NCI-H1417 treated with DMSO at 0.1 percent for 48 hours (cell line): ENCODE measurements at places on chromosomes 3 and 15.

- DNase-seq = no peak
Observed at GRCh38 chr3:50536471-50537180, 30.9 kb downstream of the C3orf18 start.

- no peak for DNase-seq
Observed at GRCh38 chr3:189490337-189490736, 140.9 kb upstream of the TP63 start.

DNA sequence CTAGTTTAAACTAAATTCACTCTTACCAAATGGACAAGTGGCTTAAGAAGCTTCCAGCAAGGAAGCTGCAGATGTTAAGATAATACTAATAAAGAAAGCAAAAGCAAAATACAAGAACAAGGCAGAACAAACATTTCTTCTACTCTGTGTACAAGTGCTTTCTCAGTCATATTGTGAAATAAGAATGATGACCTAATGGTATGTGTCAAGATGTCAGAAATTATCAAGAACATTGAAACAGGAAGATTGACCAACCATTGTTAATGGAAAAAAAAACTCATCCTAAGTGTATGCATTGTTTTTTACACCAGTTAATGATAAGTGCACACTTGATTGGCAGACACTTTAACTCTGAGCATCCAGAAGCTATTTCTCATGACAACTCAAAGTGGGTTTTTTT lies 65.4 kb upstream of the P2RY1 start:
- no peak for DNase-seq

DNA sequence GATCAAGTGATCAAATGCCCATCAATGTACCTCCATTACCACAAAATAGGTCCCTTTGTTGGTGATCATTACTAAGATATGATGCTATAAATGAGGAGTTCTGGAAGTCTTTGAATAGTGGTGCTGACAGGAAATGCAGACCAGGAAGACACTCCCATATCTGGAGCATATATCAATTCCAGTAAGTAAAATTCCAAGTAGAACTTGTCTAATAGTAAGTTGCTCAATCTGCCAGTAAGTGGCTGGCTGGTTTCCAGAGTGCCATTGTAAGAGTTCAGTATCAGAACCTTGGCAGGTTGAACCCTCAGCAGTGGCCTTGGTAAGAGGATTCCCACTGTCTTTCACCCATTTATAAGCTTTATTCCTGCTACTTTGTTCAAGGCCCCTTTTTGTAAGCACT lies 379.9 kb upstream of the RBMS3 start:
- DNase-seq = no peak

- DNase-seq = no peak
Observed at GRCh38 chr3:108006077-108006771, 84.6 kb downstream of the CD47 start.

DNA sequence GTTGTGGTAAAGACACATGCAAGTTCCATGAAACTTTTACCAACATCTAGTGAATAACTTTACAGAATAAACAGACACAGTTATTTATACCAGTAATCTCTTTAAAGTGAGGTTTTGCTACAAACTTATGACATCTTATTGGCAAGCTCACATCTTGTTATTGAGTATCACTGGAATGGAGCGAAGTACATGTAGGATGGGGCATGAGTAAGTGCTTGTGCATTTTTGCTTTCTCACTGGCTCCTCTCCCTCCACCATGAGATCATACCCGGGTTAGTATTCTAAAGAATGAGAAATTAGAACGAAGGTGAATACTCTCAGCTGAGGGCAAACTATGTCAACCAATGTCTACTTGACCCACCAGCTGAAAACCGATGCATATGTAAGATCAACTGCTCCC lies 193.3 kb upstream of the ZNF717 start:
- no peak for DNase-seq

GRCh38 chr3:178201714-178202113 lies 334.5 kb upstream of the KCNMB2 start:
- no peak for DNase-seq

DNA sequence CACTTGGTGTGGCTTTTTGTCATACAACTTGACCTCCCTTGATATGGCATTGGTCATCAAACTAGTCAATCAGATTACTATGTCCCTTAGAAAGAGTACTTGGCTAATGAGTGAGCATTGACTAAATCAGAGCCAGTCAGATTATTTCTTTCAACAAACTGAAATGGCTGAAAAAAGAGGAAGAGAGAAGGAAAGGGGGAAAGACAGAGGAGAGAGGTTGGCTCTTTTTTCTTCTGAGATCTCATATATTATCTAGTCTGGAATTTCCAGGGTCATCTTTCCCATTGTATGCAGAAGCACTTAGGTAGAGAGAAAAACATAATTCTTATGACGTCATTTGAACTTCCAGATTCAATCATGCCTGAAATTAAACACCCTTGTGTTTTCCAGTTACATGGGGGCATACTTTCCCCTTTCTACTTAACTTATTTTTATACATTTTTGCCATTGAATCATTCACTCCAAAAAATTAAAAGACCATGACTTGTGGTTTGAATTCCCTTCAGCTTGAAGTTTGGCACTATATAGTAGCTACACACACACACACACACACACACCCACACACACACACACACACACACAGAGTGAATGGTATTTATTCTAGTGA lies 387.8 kb downstream of the LSAMP start:
- DNase-seq = no peak

- no peak for DNase-seq
Observed at GRCh38 chr3:124558991-124559845, 171.0 kb upstream of the UMPS start.

DNA sequence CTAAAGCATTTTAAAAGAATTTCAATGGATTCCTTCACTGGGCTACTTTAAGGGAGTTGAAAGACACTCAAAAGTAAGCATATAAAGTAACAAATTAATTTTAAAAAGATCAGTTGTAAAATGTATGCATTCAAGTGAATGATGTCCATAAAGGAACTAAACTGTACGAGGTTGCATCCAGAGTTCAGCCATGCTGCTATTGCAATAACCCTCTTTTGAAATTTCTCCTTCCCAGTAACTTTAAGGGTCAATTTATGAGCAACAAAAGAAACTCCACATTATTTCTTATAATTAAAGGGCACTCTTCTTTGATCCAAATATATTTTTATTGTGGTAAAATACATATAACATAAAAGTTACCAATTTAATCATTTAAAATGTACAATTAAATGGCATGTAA lies 22.9 kb downstream of the BTLA start:
- DNase-seq = no peak

DNA sequence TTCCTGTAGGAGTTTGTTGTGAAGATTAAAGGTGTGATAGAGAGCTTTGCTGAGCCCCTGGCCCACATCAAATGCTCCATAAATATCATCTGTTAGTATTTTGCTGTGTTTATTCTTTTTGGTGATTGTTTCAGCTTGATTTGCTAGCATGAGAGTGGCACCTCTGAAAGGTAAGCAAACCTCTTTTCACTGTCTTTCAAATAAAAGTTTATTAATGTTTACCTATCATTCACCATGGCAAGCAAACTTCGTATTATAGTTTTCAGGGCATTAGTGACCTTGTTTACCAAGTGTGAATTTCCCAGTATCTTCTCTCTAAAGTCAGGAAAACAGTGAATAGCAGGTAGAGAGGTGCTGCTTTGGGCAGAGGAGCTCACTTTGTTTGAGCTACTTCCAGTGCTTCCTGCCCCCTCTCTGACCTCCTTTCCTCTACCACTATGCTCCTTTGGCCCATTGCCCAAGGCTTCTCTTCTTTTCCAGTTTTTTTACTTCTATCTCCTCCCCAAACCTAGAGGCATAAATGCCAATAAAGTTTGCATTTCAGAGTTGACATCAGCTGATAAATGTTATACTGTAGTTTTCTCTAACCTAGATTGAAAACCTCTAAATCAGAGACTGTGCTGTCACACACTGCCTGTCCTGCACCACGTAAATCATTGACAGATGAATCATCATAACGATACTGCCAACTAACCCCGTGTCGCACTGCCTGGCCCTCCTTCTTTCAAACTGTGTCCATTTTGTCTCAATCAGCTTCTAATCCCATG lies 569.0 kb downstream of the TUSC7 start:
- DNase-seq = no peak

DNA sequence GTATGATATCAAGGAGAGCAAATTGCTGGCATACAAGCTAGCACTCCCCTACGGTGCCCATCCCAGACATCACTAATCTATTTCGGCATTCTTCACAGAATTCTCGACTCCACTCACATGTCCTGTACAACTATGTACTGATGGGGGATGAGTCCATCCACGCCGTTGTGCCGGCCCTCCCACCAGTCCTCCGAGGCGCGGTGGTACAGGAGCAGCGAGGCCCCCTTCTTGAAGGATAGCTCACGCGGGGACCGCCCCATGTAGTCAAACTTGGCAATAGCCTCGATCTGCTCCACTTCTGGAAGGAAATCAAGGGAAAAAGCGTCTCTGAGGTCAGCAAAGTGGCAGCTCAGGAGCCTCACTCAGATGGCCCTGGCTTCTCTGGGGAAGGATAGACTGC lies 31.0 kb upstream of the RAD18 start:
- no peak for DNase-seq

DNA sequence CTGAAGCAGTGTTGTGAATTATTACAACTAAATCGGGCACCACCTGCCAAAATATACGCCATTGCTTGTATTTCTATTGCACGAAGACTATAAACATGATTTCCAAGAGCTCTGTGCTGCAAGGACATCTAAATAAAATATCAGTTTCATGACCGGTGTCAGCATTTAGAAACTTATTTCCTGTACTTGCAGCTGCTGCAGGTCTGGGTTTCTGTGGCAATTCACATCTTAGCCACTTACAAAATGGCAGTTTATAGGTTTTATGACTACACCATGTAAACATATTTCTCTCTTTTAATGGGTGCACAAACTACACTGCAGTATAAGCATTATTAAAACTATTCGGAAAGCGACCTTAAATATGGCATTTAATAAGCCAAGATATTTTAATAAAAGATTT lies 359.4 kb downstream of the VPS13C start:
- peak; percentile 21 for DNase-seq

DNA sequence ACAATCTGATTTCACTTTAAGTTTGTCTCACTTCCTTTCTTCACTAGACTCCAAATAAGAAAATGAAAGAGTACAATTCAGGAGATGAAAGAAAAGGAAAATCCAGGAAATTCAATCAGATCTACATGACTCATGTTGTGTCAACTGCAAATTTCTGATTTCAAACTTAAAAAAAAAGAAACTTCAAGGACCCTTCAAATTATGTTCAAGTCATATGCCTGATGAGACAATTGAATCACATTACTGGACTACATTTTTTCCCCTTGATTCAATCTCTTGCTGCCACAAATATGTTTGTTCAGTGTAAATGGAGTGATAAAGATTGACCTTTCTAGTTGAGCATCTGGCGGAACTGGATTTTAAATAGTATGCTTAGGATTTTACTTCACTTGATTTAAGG lies 37.4 kb downstream of the FRMD5 start:
- no peak for DNase-seq

- no peak for DNase-seq
Observed at GRCh38 chr15:67409175-67409574, 111.8 kb upstream of the C15orf61 start.

DNA sequence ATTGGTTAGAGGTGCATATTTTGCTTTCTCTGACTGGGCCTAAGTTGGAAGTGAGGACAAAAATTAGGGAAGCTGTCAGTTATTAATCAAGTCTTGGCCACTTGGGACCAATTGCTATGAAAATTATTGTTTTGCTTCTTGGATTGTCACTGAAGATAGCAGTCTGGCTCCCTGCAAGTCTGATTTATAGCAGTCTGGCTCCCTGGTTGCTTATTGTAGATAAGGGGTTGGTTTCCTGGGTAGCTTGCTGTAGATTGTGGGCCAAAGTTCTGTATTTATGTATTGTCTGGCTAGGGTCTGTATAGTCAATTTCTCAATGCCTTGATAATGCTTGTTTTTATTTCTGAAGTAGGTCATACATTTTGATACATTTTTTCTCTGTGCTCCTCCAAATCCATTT lies 13.3 kb upstream of the DRD3 start:
- DNase-seq = no peak

DNA sequence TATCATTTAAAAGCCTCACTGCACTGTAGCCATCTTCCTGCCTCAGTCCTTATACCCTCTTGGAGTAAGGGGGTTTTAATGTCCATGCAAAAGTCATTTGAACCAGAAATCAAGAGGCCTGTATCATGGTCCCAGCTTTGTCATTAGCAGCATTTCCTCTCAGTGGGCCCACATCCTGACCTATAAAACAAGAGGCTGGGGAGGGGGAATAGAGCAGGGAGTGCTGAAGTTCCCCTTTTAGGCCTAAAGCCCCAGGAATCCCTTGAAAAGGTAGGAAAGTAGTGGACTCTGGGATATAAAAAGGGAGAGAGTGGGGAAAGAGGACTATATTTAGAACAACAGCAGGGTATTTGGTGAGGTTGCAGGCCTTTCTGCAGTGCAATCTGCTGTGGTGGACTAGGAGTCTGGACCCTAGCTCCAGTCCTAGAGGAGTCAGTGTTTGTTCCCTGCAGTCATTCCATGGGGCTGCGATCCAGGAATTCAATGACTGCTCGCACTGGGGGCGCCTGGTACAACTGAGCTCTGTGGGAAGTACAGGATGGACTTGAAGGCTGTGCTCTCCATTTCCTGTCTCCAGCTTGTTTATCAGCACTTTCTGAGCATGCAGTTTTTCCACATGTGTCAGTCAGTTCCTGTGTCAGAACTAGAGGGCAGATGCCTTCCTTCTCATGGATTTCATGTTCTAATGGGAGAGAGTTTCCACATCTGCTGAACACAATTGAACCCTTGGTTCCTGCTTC lies 46.8 kb downstream of the PDHB start:
- DNase-seq = no peak

DNA sequence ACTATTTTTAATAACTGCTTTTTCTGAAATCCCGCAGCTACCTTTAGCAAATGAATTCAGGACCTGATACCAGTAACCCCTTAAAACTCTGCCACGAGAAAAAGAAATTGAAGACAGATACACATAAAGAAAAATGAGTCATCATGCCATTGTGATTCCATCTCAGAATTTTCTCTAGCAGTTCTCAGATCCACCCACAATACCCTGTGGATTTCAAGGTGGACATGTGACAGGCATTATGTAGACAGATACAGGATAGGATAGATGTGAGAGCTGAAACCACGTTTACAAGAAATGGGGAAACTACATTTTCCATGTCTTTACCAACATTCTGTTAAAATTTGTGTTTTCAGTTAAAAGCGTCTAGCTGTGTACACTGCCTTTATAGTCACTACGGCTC lies 291.9 kb upstream of the NR2F2 start:
- no peak for DNase-seq

DNA sequence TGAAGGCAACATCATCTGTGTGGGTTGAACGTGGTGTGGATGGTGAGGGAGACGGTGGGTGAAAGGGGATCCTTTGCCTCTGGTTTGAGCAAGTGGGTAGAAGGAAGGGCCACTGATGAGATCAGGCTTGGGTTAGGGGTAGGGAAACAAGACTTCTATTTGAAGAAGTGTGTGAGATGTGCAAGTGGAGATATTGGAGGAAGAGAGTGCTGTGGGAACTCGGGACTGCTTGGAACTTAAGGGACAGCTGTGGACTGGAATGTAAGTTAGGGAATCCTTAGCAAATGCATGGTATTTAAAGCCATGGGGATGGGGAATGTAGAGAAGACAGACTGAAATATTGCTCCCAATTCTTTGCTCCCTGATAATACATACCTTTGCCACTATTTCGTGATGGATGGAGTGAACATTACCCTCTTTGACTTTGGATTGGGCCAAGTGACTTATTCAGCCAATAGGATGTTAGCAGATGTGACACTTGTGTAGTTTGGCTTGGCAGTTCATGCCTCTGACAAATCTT lies 30.2 kb upstream of the AMOTL2 start:
- no peak for DNase-seq

- no peak for DNase-seq
Observed at GRCh38 chr15:76073554-76073953, 13.8 kb downstream of the TMEM266 start.

- no peak for DNase-seq
Observed at GRCh38 chr3:56365905-56366640, 102.2 kb downstream of the ERC2 start.
